LHCN-M2 (cell line): ENCODE measurements at places on chromosomes 7 and 10. TPM values are rescaled to one million over a fixed set of nuclear protein-coding genes. Genes with fewer than 3 reads are reported as not detected.

DNA sequence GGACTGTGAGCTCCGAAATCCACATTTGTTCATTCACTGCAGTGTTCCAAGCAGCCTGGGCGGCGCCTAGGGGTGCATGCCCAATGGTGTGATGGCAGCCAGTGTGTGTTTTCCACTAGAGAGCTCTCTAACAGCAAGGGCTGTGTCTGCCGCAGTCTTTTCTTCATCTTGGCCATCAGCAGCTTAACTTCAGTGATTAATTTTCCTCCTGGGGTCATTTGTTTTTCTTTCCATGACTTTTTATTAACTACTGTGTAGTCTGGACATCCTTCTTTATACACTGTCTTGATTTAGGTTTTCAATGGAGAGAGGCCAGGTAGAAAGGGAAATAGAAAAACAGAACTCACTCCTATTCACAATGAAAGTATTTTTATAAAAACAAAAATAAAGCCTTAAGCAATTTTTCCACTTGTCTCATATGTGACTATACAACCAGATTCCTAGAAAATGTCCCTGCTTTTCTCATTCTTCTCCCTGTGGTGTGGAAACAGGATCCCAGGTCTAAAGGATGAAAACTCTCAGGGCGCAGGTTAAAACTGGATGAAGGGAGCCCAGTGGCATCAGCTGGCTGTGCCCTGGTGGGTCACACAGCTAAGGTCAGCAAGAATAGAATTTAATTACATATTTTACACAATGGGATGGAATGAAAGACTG lies 176.8 kb downstream of the PKD1L1 start:
- peak; percentile 83 for DNase-seq

DNA sequence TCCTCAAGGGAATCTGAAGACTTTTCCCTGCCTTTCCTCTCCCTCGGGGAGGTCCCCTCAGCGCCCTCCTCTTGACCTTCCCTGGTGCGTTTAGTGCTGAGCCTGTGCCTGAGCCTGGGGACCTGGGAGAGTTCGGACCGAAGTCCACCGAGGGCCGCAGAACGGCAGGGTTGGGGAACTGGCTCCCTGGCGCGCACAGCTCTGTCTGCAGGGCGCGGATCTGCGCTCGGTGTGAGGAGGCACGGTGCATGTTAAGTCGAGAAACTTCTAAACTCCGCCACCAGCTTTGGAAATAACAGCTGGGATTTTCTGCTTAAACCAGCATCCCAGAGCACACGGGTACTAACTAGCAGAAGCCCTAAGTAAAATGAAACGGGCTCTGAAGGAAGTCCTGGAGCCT lies 44.2 kb upstream of the SLC29A4 start:
- DNase-seq = no peak

GRCh38 chr10:6349846-6350535 lies 147.3 kb downstream of the PFKFB3 start:
- no peak for DNase-seq

GRCh38 chr7:106720641-106721040 lies 59.7 kb upstream of the CCDC71L start:
- no peak for DNase-seq

- DNase-seq = peak; percentile 36
These were observed 249.7 kb upstream of the IGFBP3 start for GRCh38 chr7:46170792-46171191.

GRCh38 chr10:94315024-94315451 lies 47.7 kb downstream of the NOC3L start:
- peak; percentile 4 for DNase-seq

DNA sequence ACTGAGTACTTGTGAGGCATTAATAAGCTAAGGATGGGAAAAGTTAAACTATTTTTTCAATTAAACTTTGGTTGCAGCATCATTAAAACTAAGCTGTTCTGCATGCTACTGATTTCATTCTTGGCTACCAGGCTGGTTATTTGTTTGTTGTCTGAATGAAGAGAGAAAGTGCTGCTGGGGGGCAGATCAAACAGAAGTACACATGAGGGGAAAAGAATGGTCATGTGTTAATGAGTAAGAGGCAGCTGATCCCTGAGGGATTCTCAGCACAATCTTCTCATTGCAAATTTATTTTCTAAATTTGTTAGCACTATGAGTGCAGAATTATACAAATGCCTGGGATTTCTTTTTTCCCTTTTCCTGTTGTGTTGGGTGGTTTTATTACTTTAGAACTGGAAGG lies 213.2 kb upstream of the HPS1 start:
- no peak for DNase-seq

GRCh38 chr7:75806560-75807307 lies 6.9 kb downstream of the CCL24 start:
- no peak for DNase-seq

GRCh38 chr10:131073469-131074035 lies 238.0 kb downstream of the TCERG1L start:
- DNase-seq = no peak

DNA sequence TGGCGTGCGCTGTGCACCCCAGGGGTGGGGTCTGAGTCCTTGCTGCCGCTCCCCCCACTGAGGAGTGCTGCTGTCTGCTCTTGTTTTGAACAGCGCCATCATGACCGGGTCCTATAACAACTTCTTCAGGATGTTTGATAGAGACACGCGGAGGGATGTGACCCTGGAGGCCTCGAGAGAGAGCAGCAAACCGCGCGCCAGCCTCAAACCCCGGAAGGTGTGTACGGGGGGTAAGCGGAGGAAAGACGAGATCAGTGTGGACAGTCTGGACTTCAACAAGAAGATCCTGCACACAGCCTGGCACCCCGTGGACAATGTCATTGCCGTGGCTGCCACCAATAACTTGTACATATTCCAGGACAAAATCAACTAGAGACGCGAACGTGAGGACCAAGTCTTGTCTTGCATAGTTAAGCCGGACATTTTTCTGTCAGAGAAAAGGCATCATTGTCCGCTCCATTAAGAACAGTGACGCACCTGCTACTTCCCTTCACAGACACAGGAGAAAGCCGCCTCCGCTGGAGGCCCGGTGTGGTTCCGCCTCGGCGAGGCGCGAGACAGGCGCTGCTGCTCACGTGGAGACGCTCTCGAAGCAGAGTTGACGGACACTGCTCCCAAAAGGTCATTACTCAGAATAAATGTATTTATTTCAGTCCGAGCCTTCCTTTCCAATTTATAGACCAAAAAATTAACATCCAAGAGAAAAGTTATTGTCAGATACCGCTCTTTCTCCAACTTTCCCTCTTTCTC lies 26.0 kb downstream of the BNIP3 start:
- no peak for DNase-seq

The TSPAN13 gene
- 0.34 and 0.96 TPM in 2 replicates for total RNA-seq

DNA sequence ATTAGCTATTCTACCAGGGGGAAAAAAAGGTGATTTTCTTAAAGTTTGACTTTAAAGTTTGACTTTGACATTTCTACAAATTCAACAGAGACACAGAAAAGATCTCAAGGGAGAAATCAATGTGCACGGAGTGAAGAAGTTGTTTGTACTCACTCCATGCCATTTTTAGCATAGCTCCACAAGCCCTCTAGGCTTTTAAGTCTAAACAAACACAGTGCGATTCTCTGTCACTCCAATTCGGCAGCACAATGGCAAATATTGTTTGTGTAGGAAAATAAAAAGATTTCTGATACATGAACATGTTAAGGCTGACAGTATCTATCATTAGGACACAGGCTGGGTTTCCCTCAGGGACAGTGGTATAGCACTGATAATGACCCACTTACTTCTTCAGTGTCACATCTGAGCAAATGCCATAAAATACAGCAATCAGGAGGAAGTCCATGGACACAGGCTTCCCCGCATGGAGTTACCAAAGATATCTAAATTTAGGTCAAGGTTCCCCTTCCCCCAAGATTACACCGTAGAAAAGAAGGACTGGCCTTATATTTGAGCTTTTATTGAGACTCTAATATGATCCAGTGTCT lies 28.0 kb downstream of the GSAP start:
- DNase-seq = no peak

DNA sequence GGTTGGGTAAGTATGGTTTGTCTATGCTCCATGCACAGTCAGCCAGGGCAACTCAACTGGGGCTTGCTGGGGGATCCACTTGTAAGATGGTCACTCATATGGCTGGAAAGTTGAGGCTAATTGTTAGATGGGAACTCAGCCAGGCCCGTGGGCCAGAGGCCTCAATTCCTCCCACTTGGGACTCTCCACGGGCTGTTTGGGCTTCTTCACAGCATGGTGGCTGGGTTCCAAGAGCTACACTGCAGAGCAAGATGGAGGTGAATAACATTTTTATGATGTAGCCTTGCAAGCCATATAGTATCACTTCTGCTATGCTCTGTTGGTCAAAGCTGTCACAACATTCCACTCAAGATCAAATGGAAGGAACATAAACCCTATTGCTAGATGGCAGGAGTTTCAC lies 39.2 kb downstream of the ELMO1 start:
- no peak for DNase-seq
